GM12864 (cell line): ENCODE measurements at places on chromosomes 4 and X.
A peak's percentile ranks its signal among the peaks of the same experiment; 100 is the strongest.

DNA sequence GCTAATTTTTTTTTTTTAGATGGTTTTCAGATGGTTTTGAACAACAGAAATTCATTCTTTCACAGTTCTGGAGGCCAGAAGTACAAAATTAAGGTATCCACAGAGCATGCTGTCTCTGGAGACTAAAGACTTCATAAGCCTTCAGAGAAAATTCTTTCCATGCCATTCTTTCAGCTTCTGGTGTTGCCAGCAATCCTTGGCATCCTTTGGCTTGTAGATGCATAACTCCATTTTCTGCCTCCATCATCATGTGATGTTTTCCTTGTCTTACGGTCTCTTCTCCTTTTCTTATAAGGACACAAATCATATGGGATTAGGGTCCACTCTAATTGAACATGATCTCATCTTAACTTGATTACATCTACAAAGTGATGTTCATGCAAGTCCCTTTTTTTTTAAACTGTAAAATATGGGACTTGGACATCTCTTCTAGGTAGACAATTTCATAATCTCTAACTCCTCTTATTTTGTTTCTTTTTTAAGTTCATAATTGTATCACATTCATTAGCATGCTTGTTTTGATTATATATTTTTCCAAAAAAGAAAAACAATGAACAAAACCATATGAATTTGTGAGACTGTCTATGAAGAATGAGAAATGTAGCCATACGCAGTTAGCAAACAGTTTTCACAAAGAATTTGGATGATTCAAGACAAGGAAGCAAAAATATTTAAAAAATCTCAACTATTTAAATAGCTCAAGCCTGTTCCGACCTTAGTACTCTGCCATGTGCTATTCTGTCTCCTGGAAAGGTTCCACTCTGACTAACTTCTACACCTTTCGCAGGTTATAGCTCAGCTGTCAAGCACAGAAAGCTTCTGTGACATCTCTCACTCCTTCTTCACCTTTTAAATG lies 53.1 kb upstream of the GIMD1 start:
- DNase-seq, result no peak

GRCh38 chr4:7435471-7436061 lies 836 bp upstream of the PSAPL1 start:
- DNase-seq, result no peak

DNA sequence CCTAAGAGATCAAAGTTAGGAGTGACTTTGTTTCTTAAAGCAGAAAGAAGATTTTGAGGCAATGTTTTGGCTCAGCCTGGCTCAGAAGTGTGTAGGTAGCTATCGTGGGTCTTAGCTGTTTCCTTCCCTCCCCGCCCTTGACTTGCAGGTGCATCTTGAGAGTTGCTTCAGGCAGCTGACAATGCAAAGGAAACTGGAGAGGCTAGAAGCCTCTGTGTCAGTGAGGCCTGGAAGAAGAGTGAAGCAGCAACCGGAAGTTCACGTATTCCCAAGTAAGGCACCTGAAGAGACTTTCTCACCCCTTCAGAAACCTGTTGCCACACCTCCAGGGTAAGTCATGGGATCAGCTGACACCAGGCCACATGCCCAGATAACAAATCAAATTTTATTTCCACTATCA lies 10.6 kb upstream of the XKRX start:
- no peak for DNase-seq

GRCh38 chrX:136812286-136812685 lies 31.6 kb upstream of the ARHGEF6 start:
- no peak for DNase-seq

DNA sequence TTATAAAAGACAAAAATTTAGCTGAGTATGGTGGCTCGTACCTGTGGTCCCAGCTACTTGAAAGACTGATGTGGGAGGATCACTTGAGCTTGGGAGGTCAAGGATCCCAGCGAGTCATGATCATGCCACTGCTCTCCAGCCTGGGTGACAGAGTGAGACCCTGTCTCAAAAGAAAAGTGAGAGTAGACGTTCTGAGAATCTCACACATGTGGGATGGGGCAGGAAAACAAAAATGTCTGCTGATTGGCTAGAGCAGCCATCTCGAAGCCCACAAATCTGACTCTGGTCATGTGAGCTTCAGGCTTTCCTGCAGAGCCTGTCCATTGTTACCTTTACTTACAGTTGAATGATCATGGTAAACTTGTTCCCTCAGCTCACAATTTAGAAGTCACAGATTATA lies 23.1 kb upstream of the SLC9A7 start:
- DNase-seq, result no peak

DNA sequence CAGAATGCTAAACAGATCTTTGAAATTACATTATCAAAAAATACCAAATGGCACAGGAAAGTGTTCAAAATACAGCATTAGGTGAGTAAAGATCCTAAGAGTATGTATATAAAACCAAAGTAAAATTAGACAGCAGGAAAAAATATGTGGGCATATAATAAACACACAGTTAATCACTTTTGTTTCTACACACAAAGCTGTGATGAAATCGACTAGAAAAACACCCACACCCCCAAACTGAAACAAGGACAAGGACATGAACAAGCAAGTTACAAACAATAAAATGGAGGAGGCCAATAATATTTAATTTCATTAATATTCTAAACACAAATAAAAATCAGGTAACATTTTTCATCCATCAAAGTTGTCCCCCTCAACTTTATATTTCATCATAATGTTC lies 143.2 kb downstream of the FRYL start:
- no peak for DNase-seq

- DNase-seq, result no peak
Measured at GRCh38 chr4:19694812-19695211, 556.9 kb upstream of the SLIT2 start.

GRCh38 chrX:51395810-51396728 lies 63.4 kb downstream of the NUDT10 start:
- no peak for DNase-seq

DNA sequence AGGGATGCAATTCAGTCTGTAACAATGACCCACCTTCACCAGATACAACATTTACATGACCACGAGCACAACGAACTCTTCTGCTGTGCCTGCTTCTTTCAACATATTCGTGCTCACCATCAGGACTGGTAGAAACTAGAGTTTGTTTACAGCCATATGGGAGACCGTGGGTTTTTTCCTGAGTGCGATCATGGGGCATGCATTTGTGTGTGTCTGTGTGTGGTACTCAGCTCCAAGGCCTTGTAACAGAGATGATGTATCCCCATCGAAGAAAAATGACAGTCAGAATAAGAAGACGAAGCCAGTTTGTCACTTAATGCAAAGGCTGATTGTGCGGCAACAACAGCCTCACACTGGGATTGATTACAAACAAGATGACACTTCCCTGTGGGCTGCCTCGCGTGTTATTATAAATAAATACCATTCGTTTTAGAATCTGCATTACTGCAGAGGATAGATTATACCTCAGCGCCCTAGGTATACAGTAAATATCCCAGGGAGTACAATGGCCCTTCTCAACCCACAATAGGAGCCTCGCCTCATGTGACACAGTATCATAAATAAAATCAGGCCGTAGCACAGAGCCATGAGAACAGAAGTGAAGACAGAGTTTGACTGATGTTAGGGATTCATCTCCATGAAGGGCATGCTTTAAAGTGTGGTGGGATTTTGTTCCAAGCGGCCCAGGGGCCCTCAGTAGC lies 97.3 kb upstream of the NOCT start:
- DNase-seq, result no peak

DNA sequence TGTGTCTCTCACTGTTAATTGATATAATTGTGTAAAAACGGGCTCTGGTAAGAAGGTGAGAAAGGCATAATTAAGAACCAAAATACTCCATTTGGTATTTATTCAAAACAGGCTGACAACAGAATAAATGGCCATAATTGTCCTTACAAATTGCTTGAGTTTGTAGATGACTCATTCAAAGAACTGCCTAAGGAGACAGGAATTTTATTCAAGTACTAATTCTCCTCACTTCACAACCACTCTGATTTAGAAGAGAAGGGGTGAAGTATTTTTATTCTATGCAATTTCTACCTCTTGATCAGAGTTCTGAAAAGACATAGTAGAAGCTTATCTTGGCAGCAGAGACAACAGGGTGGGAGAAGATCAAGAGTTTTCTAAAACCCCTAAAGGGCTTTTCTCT lies 43.1 kb downstream of the ATP11C start:
- no peak for DNase-seq

DNA sequence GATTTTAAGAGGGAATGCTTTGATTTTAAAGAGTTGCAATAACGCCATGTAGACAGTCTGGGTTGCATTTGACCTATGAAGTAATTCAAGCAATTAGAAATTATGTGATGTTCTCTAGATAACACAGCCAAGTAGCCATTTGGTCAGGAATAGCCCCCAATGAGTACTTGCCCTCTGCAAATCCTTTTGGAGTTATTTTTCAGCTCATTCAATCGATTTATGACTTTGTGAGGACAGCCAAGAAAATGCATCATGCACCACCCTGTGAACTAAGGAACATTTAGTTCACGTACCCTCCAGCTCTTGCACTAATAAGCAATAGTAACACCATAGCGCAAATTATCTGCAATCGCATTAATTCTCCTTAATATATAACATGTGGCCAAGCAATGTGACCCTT lies 552.6 kb upstream of the INTU start:
- no peak for DNase-seq

DNA sequence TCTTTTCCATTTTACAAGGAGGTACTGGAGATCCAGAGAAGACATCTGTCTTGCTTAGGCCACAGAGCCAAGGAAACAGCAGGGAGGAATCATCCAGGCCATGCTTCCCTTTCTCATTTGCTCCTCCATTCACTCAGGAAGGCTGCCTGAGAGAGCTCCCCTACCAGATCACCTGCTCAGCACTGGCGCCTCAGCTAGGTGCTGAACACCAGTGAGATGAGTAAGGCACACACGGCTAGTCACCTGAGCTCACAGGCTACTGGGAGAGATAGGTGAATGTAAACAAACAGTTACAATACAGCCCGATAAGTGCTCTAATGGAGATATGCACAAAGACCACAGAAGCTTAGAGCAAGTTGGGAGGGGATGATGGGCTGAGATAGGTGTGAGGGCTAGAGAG lies 149.8 kb upstream of the ARHGEF9 start:
- DNase-seq, result no peak

- DNase-seq, result no peak
Measured at GRCh38 chr4:179398414-179398813, 1956.2 kb upstream of the AGA start.

DNA sequence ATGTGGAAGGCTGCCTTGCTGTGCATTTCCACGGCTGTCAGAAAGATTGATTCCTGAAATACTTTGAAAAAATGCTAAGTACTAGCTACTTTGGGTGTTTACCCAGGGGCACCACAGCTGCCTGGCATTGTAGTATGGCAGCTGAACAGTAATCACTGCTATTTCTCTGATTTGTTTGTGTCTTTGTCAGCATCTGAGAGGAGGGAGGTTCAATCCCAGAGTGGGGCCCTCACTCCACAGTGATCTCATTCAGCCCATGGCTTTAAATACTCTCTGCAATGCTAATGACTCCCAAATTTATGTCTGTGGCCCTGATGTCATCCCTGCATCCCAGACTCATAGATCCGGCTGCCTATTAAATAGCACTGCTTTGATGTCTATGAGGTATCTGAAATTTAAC lies 575.3 kb upstream of the MAGEB2 start:
- no peak for DNase-seq

DNA sequence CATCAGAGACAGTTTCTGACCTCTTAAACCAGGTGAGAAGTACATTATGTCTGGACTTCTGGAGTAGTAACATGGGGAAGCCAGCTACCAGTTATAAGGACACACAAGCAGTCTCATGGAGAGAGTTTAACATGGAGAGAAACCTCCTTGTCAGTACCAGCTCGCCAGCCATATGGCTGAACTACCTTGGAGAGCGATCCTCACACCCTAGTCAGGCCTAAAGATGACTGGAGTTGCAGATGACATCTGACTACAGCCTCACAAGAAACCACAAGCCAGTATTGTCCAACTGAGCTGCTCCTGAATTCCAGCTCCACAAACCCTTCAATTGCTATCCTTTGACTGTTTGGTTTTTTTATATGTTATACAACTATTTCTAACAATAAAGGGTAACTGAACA lies 49.8 kb downstream of the PDHA2 start:
- DNase-seq, result no peak

GRCh38 chrX:136577552-136577951 lies 45.5 kb downstream of the VGLL1 start:
- no peak for DNase-seq

GRCh38 chr4:156765277-156765676 lies 206.3 kb downstream of the PDGFC start:
- DNase-seq, result no peak

- DNase-seq, result peak; percentile 63
Measured at GRCh38 chrX:41512394-41512793, 65.3 kb downstream of the NYX start.

GRCh38 chrX:103904301-103904700 lies 58.1 kb upstream of the TMSB15B start:
- DNase-seq, result no peak

GRCh38 chr4:125010796-125011503 lies 298.4 kb upstream of the ANKRD50 start:
- no peak for DNase-seq

DNA sequence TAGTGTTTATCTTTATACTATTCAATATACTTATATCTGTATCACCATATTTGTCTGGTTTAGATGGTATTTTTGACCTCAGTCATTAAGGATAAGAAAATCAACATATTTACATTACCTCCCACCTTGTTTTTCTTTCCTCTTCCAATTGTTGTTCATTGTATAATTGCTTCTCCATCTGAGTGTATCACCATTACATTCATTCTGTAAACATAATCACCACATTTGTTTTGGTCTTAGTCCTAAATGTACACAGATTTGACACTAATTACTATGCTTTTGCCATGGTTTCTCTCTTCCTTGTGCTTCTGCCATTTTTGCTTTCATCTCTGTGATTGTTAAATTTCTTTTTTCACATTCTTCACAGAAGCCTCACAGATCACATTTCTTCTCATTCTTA lies 12.7 kb downstream of the ARMCX6 start:
- no peak for DNase-seq

DNA sequence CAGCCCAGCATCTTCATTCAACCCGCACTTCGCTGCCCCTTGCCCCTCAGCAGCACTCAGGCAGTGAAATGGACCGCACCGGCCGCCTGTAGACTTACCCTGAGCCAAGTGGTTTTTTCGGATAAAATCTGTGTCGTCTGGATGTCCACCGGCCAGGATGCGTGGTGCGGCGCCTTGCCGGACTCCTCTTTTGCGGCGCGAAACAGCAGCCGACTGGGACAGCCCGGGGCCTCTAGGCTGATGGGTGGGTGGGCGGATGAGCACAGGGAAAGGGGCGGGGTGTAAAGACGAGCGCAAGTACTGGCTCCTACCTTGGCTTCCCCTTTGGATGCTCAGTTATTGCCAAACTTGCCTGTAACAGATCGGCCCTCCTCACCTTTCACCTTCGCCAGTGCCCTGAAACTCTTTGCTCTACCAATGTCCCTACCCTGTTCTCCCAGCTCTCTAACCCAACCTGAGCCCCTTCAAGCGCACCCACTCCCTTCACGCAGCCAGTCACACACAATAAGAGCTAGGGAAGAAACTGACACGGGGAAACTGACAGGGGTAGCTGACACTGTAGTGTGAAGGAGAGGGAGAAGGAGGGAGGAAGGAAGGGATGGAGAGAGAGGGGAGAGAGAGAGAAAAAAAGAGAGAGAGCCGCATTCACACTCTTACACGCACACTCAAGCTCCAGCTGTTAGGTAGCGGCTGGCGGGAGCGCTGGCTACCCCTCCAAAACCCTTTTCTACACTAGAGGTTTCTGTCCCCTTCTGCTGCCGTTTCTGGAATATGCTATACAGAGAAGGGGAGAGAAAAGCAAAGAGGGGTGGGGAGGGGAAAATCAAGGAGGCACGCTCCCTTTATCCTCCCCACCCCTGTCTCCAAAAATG lies 559 bp downstream of the TRPC5 start:
- DNase-seq, result no peak
